Stimulated activated CD4-positive, alpha-beta T cell treated with anti-CD3 and anti-CD28 coated beads, Interleukin-12 subunit alpha, Interleukin-12 subunit beta, amount 100 ng/mL, for 4 hours (primary cell): ENCODE measurements at places on chromosomes 6 and 20.

GRCh38 chr6:106973836-106974335 lies 643 bp downstream of the CD24 start:
- no peak for DNase-seq

GRCh38 chr6:22925304-22925835 lies 356.0 kb downstream of the HDGFL1 start:
- DNase-seq, result no peak

GRCh38 chr20:36881888-36882287 lies 6.0 kb downstream of the TLDC2 start:
- no peak for DNase-seq

- no peak for DNase-seq
Observed at GRCh38 chr20:6940048-6940447, 172.6 kb downstream of the BMP2 start.

GRCh38 chr6:145086197-145086596 lies 649.1 kb downstream of the EPM2A start:
- no peak for DNase-seq

GRCh38 chr6:24847402-24847801 lies 48.7 kb upstream of the ARMH2 start:
- no peak for DNase-seq

DNA sequence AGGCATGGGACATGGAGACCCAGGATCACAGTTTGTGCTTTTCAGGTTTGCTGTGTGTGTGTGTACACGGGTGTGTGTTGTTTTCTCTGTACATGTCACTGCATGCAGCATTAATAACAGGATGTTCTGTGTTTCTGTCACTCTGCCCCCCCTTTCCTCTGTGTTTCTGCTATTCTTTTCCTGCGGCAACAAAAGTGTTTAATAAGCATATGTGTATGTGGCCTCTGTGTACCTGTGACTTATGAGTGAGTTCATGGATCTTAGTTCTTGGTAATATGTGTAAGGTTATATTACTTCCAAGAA lies 9.8 kb downstream of the SYNGAP1 start:
- DNase-seq, result no peak

DNA sequence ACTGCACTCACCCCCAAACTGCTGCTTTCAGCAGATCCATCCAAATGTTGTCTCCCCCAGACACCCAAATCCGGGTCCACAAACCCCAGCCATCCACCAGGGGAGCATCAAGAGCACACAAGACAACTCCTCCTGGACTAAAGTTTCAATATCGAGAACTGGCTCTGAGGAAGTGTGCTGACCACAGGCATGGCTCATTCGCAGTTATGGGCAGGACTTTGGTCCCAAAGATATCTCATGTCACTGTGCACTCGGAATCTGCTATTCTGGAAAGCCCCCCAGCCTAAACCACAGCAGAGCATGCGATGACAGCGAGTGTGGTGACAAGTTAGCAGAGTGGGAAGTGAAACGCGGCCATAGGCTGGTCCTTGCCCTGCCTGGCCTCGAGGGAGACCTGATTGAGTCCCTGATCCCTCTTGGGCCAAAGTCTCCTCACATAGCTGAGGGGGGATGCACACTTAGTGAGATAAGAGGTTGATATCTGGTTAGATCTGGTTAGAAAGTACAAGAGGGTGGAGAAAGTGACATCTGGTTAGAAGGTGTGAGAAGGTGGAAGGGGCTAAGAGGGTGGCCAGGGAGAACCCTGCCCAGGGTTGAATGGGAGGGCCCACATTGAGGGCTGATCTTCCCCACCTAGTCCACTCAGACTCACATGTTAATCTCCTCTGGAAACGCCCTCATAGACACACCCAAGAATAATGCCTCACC lies 149.7 kb downstream of the MRPL14 start:
- no peak for DNase-seq

GRCh38 chr6:53258774-53259155 lies 90.0 kb downstream of the ELOVL5 start:
- DNase-seq, result no peak

DNA sequence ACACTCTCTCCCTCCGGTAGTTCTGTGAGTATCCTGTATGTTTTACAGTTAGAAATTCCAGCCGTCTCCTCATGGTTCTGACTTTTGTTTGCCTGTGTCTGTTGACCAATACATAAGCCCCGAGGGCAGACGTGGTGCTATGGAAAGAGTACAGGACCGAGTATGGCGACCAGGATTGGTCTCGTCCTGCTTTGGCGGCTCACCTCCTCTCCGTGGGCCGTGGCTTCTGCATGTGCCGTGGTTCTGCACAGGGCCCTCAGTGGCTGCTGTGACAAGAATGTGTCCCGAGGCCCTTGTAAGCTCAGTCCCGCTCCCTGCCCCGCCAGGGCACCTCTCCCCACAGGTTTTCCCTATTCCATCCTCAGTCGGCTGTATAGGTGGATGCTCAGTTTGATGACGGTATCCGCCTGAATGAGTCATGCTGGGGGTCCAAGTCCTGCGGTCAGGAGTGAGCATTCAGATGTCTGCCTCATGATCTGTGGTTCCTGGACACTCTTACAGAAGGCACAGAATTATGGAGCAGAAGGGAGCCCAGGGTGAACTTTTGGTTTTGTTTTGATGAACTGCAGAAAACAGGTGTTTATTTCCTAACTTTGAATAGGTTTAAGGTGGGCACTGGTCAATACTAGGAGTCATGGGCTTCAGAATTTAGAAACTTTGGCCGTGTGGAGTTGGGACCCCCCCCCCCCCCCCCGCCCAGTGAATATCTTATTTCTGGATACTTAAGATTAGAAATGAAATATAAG lies 1.2 kb downstream of the ARFGAP1 start:
- no peak for DNase-seq

DNA sequence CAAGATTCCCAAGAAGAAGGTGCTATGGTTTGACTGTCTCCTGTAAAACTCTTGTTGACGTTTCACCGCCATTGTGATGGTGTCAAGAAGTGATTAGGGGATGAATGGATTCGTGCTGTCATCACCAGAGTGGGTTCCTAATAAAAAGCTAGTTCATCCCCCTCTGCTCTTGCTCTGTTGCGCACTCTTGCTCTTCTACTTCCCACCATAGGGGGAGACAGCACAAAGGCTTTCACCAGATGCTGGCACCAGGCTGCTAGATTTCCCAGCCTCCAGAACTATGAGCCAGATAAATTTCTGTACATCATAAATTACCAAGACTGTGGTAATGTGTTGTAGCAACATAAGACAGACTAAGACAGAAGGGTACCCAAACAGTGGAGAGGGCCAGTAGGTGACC lies 21.6 kb upstream of the CCDC28A start:
- DNase-seq, result no peak

DNA sequence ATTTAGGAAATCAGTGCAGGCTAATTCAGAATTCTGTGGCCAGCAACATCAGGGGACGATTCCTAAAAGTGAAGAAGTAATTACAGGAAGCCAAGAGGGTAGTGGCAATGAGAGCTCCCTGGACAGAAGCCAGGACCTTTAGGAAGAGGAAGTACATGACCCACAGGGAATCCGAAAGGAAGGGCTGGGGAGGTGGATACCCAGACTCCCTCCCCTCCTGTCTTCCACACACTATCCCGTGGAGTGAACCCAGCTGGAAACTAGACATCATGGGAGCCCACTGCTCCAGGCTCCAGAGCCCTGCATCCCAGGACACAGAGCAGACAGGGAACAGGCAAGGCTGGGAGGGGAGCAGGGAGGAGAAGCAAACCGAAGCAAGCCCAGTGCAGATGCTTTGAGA lies 83.0 kb downstream of the SNX5 start:
- no peak for DNase-seq

DNA sequence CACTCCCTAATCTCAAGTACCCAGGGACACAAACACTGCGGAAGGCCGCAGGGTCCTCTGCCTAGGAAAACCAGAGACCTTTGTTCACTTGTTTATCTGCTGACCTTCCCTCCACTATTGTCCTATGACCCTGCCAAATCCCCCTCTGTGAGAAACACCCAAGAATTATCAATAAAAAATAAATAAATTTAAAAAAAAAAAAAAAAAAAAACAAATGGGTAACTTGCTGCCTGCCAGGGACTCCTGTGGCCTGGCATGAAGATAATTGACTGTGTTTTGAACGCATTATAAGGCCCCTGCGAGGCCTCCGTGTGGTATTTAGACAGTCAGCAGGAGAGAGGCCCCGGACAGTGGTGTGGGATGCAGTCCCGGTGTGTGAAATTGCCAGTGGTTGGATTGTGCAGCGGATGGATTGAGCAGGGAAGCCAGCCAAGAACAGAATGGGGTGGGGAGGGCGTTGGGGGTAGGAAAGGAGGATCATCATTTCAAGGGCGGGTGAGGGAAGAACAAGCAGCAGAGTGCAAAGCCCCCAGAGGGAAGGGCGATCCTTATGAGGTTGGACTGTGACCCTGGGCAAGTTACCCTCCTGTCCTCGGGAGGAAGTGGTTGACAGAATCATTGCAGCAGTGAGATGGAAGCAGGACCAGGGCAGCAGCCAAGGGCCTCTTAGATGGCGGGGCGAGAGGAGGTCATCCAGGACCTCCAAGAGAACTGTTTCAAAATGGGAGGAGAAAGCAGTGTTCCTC lies 43.3 kb downstream of the PPARD start:
- no peak for DNase-seq

- DNase-seq, result no peak
Observed at GRCh38 chr6:157761331-157761921, 61.6 kb upstream of the SNX9 start.

DNA sequence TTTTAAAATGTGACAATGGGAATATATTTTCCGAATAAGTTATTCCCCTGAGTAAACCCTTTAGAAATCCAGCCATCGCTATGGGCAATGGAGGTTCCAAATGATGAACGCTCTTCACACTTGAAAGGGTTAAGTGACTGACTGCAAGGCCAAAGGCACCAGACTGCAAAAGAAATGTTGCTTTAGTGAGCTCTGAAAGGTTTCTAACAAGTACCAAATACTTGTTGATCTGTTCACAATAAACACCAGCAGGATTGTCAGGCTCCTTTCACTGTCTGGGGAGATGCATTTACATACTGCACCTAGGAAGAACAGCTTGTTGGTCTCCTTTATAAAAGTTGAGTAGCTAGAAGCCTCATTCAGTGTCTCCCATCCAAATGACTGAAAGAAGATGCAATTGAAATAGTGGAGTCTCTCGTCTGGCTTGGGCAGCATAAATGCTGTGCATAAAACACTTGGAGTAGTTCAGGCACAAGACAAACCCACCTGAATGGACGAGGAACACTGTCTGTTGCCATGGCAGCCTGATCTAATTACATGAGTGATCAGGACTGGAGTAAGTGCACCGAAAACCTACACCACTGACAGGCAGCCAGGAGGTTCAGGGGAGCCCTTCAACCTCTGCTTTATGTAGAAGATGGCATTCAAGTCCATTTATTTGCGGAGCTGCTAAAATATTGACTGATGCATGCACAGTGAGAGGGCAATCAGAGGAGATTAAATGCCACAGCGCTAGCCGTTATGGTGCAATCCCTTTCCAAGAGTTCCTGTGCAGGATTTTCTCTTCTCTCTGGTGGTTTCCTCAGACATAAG lies 2.9 kb downstream of the ATXN1 start:
- DNase-seq, result no peak

DNA sequence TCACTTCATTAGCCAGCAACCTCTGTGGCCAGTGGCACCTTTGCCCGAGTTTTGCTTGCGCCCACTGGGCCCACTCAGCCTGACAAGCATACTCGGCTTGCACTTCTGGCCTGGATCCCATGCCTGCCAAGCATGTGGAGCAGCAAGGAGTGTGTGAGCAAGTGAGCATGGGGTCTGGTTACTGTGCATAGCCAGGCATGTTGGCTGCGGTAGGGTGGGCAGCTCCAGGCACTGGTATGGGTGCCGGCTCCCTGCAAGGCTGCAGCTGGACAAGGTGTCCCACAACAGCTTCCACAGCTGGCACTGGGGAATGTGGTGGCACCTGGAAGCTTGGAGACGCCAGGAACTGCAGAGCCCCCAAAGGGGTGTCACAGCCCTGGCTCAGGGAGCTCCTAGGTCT lies 510.0 kb downstream of the ADGRB3 start:
- no peak for DNase-seq

DNA sequence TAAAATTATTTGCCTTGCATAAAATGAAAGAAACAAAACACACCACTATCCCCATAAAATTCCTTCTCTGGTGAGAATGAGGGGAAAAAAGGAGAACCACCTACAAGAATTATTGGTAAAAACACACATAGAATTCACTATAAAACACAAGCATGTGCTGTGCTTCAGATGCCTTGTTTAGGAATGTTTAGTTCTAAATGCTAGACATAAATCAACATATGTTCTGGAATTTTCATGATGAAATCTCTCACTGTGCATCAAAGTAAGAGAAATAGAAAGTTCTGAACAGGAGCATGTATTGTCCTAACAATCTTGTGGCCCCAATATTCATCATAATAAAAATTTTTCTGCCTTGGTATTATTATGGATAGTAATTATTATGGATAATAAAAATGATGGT lies 111.0 kb downstream of the PLCB4 start:
- DNase-seq, result no peak

- no peak for DNase-seq
Observed at GRCh38 chr6:33824461-33825154, 20.8 kb upstream of the MLN start.

GRCh38 chr6:154767003-154767723 lies 33.9 kb downstream of the SCAF8 start:
- DNase-seq, result no peak

DNA sequence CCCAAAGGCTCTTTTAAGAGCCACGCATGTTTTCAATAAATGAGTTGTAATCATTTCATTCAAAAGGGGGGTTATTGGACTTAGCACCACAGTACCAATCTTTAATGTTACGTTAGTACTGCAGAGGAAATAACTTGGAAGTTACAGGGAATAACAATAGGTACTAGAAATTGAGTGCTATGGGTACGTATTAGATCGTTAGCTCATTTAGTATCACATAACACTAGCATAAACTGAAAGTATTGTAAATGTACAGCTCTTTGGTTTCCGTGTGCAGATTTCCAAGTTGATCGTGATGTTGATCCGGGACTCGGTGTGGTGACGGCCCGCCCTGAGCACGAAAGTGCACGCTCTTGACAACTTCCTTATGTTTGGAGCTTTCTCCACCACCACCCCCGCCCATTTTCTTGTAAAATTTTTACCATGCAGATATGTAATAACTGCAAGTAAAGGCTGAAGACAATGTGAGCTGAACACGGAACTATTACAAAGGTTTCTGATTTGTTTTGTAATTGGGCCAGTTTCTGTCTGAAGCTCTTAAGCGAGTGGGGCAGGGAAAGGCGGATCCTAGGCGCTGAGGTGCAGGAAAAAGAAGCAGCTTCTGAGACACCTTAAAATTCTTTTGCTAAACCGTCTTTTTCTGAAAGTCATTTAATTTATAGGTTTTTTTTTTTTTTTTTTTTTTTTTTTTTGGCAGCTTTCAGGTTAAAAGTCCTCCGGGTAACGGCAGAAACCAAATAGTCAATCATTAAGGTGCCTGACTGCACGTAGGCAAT lies 71.5 kb downstream of the HFE start:
- peak; percentile 31 for DNase-seq

GRCh38 chr6:100719883-100720682 lies 161.0 kb downstream of the ASCC3 start:
- no peak for DNase-seq

GRCh38 chr6:157652601-157653363 lies 170.3 kb upstream of the SNX9 start:
- no peak for DNase-seq

- no peak for DNase-seq
Observed at GRCh38 chr20:20362774-20363433, 5.0 kb upstream of the INSM1 start.
